ENCODE measurements at places on chromosomes 5 and 9.
A peak's percentile ranks its signal among the peaks of the same experiment; 100 is the strongest.

DNA sequence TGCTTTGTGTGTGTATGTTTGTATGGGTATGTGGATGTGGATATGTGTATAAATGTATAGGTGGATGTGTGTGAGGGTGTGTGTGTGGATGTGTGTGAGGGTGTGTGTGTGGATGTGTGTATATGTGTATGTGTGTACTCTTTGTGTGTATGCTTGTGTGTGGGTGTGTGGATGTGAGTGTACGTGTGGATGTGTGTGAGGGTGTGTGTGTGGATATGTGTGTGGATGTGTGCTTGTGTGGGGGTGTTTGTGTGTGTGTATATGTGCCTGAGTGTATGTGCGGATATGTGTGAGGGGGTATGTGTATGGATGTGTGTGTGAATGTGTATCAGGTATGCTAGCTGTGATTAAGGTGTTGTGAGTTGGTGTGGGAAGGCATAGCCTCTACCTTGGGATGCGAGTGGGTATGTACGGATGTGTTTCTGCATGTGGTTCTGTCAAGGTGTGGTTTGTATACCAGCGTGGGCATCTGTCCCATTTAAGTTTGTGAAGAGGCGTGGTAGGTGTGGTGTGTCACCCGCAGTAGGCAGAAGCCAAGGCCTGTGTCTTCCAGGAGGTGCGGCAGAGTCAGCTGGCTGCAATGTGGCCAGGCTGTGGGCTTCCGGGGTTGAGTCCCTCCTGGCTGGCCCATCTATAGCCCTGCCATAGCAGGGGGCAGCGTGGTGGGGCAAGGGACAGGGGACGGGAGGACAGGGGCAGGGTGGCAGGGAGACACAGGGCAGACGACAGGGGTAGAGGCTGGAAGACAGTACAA is 155.8 kb downstream of the DAB2IP start:
- no peak for DNase-seq

DNA sequence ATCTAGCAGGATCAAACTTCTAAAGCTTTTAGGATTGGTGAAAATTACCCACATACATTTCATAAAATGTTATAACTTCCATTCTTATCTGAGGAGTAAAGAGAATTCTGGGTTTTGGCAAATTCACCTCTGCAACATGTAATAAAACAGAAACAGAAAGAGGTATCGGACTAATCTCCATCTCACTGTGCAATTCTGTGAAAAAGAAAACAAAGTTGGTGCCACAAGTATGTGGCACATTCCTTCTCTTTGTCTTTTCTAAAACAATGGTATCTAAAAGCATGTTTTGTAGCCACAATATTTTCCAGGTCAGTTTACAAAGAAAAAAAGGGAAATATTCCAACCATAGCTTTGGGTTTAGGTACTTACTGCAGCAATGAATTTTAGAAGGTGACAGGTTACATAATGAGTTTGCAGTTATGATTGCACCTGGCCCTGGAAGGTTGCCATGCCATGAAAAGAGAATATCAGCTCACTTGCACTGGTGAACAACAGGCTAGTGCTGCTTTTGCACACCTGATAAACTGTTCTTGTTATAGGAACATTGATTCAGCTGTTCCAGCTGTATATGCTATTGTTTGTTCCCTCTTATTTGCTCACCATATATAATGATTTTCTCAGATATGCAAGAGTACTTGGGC is 491.3 kb upstream of the MEF2C start:
- no peak for DNase-seq

DNA sequence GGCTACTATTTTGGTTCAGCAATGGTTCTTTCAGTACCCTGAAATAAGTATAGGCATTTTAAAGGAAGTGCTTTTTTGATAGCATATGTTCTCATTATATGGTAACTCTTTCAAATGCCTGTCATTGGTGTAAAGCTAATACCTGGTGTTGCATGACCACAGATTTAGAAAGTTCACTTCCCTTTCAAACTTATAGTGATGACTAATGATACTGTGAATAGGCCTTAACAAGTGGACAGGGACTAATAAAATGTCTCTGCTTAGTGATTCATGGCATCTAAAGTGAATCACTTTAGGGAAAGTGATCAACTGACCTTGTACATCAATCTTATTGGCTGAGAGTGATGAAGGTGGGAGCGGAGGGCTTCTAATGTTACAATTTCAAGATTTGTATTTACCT is 21.6 kb downstream of the MRPL22 start:
- peak; percentile 89 for DNase-seq

DNA sequence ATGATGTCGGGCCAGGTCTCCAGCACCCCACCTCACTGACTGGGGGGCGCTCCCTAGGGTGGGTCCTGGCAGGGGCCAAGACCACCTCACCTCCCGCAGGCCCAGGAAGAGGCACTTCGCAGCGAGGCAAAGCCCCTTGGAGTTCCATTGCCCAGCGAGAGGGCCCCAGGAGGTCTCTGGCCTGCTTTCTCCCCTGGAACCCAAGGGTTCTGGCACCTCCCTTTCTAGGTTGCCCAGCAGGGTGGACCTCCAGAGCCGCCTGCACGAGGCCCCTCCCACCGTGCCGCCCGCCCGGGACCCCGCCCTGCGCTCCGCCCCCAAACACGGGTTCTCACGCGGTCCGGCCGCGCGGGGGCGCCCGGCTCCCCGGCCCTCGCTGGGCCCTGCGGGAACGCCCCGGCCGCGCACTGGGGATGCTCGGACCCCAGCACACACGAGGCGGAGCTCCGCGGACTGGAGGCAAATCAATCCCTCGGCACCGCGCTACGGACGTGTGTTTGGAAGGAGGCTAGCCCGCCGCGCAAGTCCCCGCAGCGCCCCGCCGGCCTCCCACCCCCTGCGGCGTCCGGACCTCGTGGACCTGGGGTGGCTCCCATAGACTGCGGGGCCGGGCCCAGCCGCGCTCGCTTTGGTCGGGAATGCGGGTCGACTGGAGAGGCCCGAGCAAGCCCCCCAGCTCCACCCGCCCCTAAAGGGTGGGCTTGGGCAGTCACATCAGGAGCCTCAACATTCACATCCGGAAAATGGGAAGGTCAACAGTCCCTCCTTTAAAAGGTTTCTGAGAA is 99.5 kb upstream of the LMX1B start:
- peak; percentile 33 for DNase-seq

DNA sequence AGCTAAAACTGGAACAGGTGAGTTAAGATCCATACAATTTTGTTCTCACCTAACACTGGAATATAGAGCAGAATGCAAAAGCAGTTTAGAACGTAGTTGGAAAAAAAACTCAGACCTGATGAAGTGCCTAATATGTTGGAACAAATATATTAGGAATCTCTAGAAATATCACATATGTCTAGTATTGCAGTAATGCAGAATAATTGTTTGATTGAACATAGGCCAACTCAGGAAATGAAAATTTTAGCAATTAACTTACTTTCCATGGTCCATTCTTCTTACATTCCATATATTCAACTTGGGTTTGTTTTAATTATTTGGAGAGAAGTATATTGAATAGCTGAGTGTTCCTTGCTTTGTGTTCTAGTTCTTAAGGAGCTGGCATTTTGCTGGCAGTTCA is 111.8 kb upstream of the ADAMTSL1 start:
- no peak for DNase-seq
